Mesothelial cell of epicardium (in vitro differentiated cells): ENCODE measurements at places on chromosomes 4 and X. TPM values are rescaled to one million over a fixed set of nuclear protein-coding genes. Genes with fewer than 3 reads are reported as not detected.

The PFKFB1 gene
- total RNA-seq: 0.83 to 1.1 TPM (median 1.1 TPM) in 3 replicates

The MGAT4D gene
- not detected in 3 replicates for total RNA-seq

The SLC4A4 gene
- total RNA-seq: 4.9 to 8.3 TPM (median 5.1 TPM) in 3 replicates

The TLR3 gene
- total RNA-seq: 9.1 to 9.3 TPM (median 9.2 TPM) in 3 replicates

The LUZP4 gene
- total RNA-seq: not detected in 3 replicates

- DNase-seq: no peak
- peaks cover 7% of the 10 kb centered on the region for H3K36me3 ChIP-seq
- H3K4me3 ChIP-seq: no peak overlapping the region
- H3K4me1 ChIP-seq: peaks cover 19% of the 10 kb centered on the region
- no peak overlapping the region for H3K27ac ChIP-seq
Observed at GRCh38 chr4:174538123-174538875, 16.0 kb upstream of the HPGD start.

- H3K36me3 ChIP-seq: no peaks in the 10 kb centered on the region
- no peaks in the 10 kb centered on the region for H3K4me1 ChIP-seq
- no peak overlapping the region for H3K4me3 ChIP-seq
- H3K27ac ChIP-seq: no peak overlapping the region
- H3K27me3 ChIP-seq: no peaks in the 10 kb centered on the region
Observed at GRCh38 chr4:25837107-25837506, 25.7 kb downstream of the SEL1L3 start.

GRCh38 chrX:68433155-68433980, at the start of gene OPHN1:
TSS of gene OPHN1 (minus strand) at chrX:68433495. CDS start at chrX:68433020, 475 bp downstream.
- no peaks in the 10 kb centered on the region for H3K27me3 ChIP-seq
- peaks cover 11% of the 10 kb centered on the region for H3K4me1 ChIP-seq
- peak; percentile 57 for DNase-seq
- H3K4me3 ChIP-seq: peak within 1 kb of the TSS; percentile 90

DNA sequence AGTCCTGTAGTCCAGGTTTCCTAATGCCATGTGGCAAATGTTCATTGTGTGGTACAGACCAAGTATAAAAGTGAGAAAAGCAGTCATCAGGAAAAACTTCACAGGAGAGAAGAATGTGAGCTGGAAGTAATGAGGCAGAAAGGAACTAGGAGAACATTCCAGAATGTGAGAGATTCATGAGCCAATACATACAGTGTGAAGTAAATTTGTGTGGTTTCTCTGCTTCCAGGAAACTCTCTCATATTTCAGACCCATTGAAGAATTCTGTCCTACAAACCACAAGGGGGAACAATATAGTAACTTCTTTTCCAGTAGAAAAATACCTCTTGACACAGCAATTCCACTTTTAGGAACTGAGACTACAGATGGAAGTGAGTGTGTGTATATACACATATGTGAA, 136.5 kb downstream of the RNF150 start:
- H3K36me3 ChIP-seq: peaks cover 18% of the 10 kb centered on the region
- no peaks in the 10 kb centered on the region for H3K27me3 ChIP-seq
- H3K27ac ChIP-seq: peak overlapping the region; percentile 1
- no peak for DNase-seq
- peaks cover 2% of the 10 kb centered on the region for H3K4me1 ChIP-seq
- no peak overlapping the region for H3K4me3 ChIP-seq

DNA sequence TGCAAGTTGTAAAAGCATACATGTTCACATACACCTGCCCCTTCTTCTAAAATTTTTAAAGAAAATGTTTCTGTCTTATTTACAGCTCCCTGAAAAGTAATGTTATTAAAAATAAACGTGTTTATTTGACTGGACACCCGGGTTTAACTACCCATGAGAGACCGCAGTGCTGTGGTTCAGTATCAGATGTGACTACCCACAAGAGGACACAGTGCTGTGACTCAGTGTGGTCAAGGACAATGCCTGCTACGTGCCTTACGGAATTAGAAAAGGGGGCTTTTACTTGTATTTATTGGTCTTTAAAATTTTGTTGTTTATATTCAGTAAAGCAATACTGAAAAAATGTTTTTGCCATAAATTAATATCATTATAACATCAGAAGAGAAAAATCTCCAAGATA, 641.4 kb downstream of the TRIML1 start:
- H3K4me3 ChIP-seq: no peak overlapping the region
- no peak for DNase-seq
- H3K36me3 ChIP-seq: no peaks in the 10 kb centered on the region
- no peaks in the 10 kb centered on the region for H3K27me3 ChIP-seq
- peaks cover 4% of the 10 kb centered on the region for H3K4me1 ChIP-seq

GRCh38 chr4:169925678-169926077, 100.5 kb downstream of the MFAP3L start:
- peaks cover 16% of the 10 kb centered on the region for H3K4me1 ChIP-seq
- no peak overlapping the region for H3K27ac ChIP-seq
- no peaks in the 10 kb centered on the region for H3K36me3 ChIP-seq
- H3K27me3 ChIP-seq: no peaks in the 10 kb centered on the region

DNA sequence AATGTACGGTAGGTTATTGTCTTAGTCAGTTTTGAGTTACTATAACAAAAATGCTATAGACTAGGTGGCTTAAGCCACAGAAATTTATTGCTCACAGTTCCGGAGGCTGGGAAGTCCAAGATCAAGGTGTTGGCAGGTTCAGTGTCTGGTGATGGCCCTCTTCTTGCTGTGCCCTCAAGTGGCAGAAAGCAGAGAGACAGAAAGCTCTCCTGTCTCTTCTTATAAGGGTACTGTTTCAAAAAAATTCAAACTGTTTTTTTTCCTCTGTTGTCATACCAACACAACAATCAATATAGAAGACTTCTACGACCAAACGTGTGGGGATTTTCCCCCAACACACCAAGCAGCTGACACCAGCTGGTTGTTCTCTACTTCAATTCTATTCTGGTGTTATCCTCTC, 53.4 kb downstream of the ADGRG4 start:
- H3K27ac ChIP-seq: no peak overlapping the region
- H3K4me1 ChIP-seq: no peaks in the 10 kb centered on the region
- no peak for DNase-seq

DNA sequence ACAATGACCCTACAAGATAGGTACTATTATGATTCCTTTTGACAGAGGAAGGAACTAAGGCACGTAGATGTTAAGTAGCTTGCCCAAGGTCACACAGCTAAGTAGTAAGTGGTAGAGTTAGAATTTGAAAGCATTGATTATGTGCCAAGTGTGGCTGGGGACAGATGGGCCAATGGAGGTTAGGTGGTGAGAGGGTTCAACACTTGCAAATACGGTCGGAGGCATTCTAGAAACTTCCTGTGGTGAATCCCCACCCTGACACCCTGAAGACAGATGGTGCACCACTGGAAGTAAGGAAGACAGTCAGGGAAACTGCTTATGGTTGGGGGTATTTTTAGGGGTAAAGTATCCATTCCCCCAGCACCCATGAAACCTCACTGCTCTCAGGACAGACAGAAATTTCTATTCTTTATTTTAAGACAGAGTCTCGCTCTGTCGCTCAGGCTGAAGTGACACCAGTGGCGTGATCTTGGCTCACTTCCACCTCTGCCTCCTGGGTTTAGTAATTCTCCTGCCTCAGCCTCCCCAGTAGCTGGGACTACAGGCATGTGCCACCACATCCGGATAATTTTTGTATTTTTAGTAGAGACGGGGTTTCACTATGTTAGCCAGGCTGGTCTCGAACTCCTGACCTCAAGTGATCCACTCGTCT, 142.5 kb downstream of the RASL11B start:
- no peak for DNase-seq
- H3K27ac ChIP-seq: no peak overlapping the region
- H3K27me3 ChIP-seq: no peaks in the 10 kb centered on the region
- H3K4me3 ChIP-seq: no peak overlapping the region
- H3K4me1 ChIP-seq: peaks cover 23% of the 10 kb centered on the region
- H3K36me3 ChIP-seq: no peaks in the 10 kb centered on the region

- no peaks in the 10 kb centered on the region for H3K27me3 ChIP-seq
- H3K4me3 ChIP-seq: no peak overlapping the region
- H3K36me3 ChIP-seq: peaks cover 8% of the 10 kb centered on the region
- no peak overlapping the region for H3K27ac ChIP-seq
- DNase-seq: no peak
- no peaks in the 10 kb centered on the region for H3K4me1 ChIP-seq
Observed at GRCh38 chrX:19956306-19956705, 34.6 kb downstream of the BCLAF3 start.

DNA sequence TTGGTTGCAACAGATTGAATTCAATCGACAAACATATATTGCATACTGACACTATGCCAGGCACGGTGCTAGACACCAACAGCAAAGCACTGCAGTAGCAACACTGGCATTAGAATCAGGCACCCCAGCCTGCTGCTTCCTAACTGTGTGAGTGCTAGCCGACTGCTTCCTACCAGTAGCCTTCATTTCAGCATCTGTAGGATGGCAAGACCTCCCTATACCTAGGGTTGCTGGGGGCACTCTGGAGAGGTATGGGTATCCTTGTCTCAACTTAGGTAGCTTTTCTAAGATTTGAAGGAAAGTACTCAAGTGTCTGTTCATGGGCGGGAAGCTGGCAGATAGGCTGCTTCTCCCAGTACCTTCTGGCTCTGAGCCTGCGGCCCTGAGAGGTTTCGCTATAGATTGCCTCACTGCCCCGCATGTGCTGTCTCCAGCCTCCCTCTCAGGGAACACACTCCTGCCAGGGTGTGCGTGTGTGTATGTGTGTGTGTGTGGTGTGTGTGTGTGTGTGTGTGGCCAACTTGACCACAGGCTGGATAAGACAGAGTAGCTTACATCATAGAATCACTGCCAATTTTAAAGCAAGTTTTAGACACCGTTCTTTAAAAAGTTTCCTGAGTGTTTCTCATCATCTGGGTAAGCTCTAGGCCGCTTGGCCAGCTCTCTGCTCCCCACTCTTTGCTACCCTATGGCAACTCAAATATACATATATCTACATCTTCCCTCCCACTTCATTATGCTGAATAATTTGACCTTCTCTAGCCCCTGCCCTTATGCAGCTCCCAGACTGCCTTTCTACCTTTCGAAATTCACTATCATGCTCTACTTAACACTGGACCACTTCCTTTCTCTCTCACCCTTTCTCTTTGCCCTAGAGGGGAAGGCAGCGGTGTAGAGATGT, 97.0 kb upstream of the PJA1 start:
- no peak overlapping the region for H3K27ac ChIP-seq
- H3K27me3 ChIP-seq: peaks cover 44% of the 10 kb centered on the region
- no peaks in the 10 kb centered on the region for H3K36me3 ChIP-seq
- H3K4me1 ChIP-seq: peaks cover 10% of the 10 kb centered on the region
- DNase-seq: no peak
- H3K4me3 ChIP-seq: no peak overlapping the region

DNA sequence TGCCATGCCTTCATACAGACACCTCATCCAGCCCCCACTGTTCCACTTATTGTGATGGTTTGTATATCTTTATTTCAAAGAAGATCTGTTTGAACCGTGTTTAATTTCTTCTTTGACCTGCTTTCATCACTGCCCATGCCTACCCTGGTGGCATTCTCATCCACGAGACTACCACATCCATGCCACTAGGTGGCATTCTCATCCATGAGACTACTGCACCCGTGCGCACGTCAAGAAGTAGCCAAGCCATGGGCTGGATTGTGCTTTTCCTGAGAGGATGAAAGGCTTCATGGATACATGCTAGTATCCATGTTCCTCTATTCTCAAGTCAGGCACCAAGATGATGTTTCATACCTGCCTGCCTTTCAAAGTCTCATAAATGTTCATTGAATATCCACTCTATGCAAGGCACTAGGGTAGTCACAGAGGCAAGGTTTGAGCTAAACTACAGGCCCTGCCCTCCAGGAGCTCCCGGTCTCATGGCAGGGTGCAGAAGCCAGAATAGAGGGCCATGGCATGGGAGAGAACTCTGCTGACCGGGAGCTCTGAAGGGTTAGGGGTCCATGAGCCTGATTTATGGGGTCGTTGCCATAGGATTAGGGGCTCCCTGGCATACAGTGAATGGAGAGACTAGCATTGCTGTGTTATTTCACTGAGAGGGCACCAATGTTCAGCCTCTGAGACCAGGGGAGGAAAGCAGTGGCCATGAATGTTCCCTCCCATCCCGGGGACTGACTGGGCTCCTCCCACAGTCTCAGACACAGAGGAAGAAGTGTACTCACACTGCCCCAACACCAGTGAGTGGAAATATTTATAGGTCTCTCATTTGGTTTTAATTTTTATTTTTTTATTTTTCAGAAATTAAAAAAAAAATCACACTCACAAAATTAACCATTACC, 24.8 kb upstream of the EOLA2 start:
- DNase-seq: no peak
- no peaks in the 10 kb centered on the region for H3K27me3 ChIP-seq
- H3K36me3 ChIP-seq: peaks cover 19% of the 10 kb centered on the region
- no peak overlapping the region for H3K4me3 ChIP-seq
- no peaks in the 10 kb centered on the region for H3K4me1 ChIP-seq

DNA sequence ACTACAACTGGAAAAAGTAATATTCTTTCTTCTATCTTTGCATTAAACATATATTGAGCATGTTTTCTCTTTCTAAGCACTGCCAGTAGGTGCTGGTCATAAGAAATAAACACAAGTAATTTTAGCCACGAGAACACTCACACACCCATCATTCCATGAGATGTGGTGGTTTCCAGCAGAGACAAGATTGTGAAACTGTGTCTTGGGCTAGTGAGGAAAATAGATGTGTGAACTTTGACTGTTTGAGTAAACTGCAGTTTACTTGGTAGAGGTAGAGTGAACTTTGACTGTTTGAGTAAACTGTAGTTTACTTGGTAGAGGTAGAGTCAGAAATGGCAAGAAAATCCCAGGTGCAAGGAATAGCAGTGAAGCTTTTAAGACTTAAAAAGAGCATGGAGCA, 300.9 kb upstream of the HS3ST1 start:
- no peak overlapping the region for H3K27ac ChIP-seq
- no peak for DNase-seq
- H3K36me3 ChIP-seq: no peaks in the 10 kb centered on the region
- H3K27me3 ChIP-seq: no peaks in the 10 kb centered on the region

DNA sequence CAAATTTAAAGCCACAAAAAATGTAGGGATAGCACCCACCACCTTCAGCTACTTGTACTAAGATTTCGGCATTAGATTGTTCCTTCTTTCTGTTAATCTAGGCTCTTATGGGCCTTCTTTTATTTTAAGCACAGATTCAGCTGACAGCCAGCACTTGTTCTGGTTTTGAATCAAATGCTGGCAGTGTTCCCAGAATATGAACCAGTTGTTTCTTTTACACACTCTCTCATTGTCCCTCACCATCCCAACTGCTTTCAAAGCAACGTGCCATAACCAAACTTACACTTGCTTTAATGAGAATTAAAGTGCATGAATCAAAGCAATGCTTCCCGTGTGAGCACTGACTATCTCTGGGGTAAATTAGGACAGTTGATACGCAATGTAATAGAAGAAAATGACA, 744.5 kb upstream of the FAM241A start:
- H3K27ac ChIP-seq: peak overlapping the region; percentile 68
- H3K27me3 ChIP-seq: no peaks in the 10 kb centered on the region
- DNase-seq: no peak

DNA sequence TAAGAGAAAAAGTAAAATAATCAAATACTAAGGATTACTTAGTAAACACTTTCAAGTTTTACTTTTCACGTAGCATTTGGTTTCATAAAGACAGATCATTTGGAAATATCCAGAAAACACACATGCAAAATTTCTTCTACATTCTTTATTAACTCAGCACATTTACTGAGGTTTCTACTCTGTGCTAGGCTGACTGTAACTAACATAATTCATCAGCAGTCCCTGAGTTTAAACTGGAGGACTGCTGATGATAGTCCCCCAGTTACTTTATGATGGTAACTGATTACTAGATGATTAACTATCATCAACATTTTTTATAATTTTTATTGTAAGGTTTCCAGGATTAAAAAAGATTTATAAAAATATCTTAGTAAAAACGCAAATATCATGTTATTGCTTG, 12.3 kb downstream of the LEF1 start:
- peaks cover 39% of the 10 kb centered on the region for H3K4me1 ChIP-seq
- no peak for DNase-seq
- H3K4me3 ChIP-seq: no peak overlapping the region
- peaks cover 14% of the 10 kb centered on the region for H3K36me3 ChIP-seq
- H3K27ac ChIP-seq: peak overlapping the region; percentile 24
